ENCODE measurements at places on chromosomes 5 and 9. TPM values are rescaled to one million over a fixed set of nuclear protein-coding genes. Genes with fewer than 3 reads are reported as not detected.
A peak's percentile ranks its signal among the peaks of the same experiment; 100 is the strongest.

GRCh38 chr5:158039911-158040347 lies 181.0 kb upstream of the CLINT1 start:
- DNase-seq: no peak

- DNase-seq: no peak
These were observed 75.8 kb downstream of the POU5F2 start for GRCh38 chr5:93665648-93666047.

GRCh38 chr9:14222149-14222835 lies 91.6 kb downstream of the NFIB start:
- no peak for DNase-seq

Gene GABRA1
- total RNA-seq: not detected

GRCh38 chr9:86122311-86122710 lies 23.0 kb upstream of the GOLM1 start:
- peak; percentile 7 for DNase-seq

GRCh38 chr5:178208540-178209227 lies 4.4 kb downstream of the HNRNPAB start:
- no peak for DNase-seq

GRCh38 chr9:115002371-115003120 lies 72.2 kb upstream of the TNFSF8 start:
- DNase-seq: peak; percentile 77

DNA sequence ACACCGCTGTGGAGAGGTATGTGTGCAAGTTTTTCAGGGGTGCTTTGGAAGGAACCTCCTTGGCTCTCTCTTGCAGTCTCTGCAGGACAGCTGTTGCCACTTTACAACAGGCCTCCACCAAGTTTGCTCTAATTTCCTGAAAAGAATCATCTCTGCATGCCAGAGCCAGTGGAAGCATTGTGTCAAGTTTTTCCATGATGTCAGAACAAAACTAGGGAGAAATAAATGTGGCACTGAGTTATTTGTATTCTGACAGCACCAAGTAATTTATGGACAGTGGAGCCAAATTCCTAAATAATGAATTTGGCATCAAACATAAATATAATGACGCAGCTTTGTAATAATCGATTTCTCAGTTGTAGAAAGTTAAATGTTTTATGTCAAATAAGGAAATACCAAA lies 146.9 kb downstream of the KIAA0825 start:
- DNase-seq: no peak

Gene SPARC
- 2,339 TPM for total RNA-seq

- no peak for DNase-seq
These were observed 191.1 kb upstream of the GAS1 start for GRCh38 chr9:87138128-87139040.

DNA sequence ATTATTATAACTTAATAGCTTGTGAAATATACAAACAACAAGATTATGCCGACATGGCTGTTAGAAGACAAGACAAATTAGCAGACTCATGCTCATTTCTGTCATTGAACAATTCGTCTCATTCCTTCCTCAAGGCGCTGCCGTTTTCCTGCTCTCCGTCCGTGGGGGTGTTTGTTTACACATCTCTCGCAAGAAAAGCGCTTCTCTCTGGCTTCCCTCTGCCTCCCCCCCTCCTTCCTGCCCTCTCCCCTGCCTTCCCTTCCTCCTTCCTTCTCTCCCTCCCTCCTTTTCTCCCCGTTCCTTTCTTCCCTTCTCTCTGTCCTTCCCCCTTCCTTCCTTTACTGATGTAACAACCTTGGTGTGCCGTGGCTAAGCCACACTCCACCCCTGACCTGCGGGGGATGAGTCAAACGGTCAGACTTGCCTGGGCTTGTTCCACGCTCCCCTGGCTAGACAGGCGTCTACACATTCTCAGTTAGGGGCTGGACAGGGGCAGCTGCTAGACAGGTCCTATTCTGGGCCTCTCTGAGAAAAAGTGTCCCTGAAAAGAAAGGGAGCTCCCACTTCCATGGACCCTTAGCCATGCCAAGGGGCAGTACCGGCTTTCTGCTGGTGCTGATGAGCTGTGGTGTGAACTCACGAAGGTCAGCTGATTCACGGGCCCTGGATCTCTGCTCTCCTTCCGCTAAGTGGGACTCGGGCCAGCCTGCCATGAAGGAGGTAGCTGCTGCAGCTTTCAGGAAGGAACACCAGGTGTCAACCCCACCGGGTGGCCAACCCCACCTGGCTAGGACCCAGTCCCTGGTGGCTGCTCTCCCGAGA lies 32.0 kb upstream of the SPTLC1 start:
- peak; percentile 80 for DNase-seq

- DNase-seq: no peak
These were observed 119.6 kb upstream of the TLX3 start for GRCh38 chr5:171189442-171189841.

Gene PRDM9
- total RNA-seq: not detected

GRCh38 chr9:129416821-129417539 lies 203.9 kb downstream of the C9orf50 start:
- no peak for DNase-seq

Gene BRD8
- 48.4 TPM for total RNA-seq

GRCh38 chr9:120110520-120110919 lies 469.4 kb downstream of the CDK5RAP2 start:
- no peak for DNase-seq

DNA sequence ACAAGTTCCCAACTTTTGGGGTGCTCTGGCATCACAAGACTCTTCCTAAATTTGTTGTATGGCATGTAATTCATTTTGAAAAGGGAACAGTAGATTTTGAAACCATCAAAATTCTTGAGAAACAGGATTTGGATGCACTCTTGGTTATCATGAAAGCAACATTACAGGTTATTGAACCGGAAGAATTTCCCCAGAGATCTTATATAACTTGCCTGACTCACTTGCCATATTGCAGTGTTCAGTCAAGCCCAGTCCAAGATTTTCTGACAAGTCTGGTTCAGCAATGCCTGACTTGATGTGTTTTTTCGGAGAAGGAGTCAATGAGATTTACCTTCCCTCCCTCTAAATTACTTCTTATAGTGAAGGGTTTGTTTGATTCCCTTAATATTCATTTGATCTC lies 32.0 kb downstream of the SMIM15 start:
- DNase-seq: no peak

- no peak for DNase-seq
These were observed 70.0 kb downstream of the SHB start for GRCh38 chr9:37998881-37999587.

GRCh38 chr9:68747043-68747533 lies 42.0 kb downstream of the PIP5K1B start:
- peak; percentile 21 for DNase-seq

- no peak for DNase-seq
These were observed 8.9 kb upstream of the RAB14 start for GRCh38 chr9:121210536-121210935.

Gene CCNH
- 105 TPM for total RNA-seq

- DNase-seq: peak; percentile 67
These were observed 30.2 kb downstream of the SNX18 start for GRCh38 chr5:54547711-54548250.

GRCh38 chr5:101393795-101394450 lies 490.8 kb upstream of the ST8SIA4 start:
- no peak for DNase-seq

GRCh38 chr9:105681313-105681712 lies 13.0 kb upstream of the TMEM38B start:
- no peak for DNase-seq

DNA sequence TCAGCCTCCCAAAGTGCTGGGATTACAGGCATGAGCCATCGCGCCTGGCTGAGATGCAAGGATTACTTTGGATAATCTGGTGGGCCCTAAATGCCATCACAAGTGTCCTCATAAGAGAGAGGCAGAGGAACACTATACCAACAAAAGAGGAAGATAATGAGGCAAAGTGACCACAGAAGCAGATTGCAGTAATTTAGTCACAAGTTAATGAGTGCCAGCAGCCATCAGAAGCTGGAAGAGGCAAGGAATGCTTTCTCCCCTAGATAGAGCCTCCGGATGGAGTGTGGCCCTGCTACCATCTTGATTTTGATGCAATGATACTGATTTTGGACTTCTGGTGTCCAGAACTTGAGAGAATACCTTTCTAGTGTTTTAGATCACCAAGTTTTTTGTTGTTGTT lies 122.3 kb downstream of the SPATA31D1 start:
- DNase-seq: no peak

GRCh38 chr5:9721161-9721560 lies 91.0 kb upstream of the TAS2R1 start:
- DNase-seq: no peak

- DNase-seq: no peak
These were observed 5.8 kb downstream of the FPGS start for GRCh38 chr9:127808347-127809001.

DNA sequence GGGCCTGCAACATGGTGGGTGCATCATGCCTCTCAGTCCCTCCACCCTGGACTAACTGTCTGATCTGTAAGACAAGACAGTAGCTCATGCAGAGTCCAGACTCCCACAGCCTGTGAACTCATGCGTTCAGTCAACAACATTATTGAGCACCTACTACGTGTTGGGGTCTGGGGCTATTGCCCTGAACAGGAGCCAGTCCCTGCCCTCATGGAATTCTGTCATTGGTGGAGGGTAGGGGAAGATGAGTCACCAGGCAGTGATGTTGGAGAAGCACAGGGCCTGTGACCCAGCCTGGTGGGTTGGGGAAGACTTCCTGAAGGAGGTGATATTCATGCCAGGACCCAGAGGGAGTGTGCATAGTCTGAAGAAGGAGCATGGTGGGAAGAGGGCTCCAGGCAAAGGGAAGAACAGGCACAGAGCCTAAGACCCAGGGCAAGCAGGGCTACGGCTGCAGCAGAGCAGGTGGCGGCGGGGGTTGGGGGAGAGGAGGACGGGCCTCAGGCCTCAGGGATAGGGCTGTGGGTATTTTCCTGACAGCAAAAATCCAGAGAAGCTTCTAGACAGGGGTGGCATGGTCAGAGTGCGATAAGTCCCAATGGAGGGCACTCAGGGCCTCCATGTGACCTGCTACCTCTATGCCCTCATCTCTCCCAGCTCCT lies 26.7 kb upstream of the PSD2 start:
- DNase-seq: no peak

GRCh38 chr5:159010661-159011442 lies 88.9 kb downstream of the EBF1 start:
- no peak for DNase-seq

DNA sequence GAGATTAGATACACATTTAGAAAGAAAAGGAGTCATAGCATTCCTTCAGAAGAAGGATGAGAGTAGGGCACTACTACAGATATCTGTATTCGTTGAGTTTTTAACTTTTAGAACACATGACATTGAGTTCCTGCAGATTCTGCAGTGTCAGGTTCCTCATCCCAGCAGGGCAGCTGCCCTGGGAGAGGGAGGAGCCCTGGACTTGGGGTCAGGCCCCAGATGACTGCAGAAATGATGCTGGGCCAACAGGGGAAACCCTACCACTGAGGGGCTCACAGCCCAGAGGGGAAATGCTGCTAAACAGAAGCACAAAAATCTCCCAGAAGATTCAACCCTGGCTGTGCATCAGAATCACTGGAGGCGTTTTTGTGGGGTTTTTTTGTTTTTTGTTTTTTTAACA lies 68.9 kb upstream of the TAF1L start:
- no peak for DNase-seq

DNA sequence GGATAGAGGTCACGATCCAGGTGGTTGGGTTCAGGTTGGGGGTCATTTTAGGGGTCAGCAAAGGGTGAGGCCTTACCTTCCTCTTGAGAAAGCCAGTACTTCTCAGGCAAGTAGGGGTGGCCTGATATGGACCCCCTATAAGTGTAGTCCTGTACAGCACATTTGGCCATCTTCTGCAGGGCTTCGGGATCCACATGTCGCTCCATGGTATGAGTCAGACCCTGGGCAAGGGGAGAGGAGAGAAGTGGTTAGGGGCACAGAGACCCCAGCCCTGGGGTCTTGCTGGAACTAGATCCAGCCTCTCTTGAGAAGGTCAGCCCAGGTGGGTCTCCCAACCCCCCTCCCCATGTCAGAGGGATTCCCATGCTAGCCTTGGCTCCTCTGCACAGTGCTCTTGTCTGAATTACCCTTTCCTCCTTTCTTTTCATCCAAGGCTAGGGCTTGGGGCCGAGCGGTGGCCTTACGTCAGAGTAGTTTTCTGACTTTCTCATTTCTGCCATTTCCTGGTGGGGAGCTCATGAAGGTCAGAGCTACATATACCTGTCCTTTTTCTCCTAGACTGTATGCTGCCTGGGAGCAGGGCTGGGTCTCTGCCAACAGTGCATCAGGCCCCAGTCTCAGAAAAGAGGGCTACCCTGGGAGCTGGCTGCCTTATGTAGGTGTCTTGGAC lies 9.0 kb upstream of the MYORG start:
- DNase-seq: no peak

GRCh38 chr5:138910546-138911185 lies 35.5 kb upstream of the LRRTM2 start:
- peak; percentile 15 for DNase-seq

Gene TTF1
- 10.8 TPM for total RNA-seq

Gene PRRX2
- not detected for total RNA-seq

DNA sequence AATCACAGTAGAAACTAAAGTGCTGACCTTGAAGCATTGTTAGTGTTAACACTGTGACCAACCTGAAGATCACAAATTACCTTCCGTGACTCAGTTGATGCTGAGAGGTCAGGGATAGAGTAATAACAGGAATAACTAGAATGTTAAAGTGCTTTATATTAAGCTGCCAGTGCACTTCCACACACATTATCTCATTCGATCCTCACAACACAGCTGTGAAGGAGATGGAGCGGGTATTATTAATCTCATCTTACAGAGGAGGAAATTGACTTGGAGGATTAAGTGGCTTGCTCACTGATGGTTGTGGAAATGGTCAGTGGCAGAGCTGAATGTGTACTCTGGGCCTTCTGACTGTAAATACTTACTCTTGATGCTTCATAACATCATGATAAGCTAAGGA lies 252.5 kb upstream of the DMRT1 start:
- DNase-seq: no peak

DNA sequence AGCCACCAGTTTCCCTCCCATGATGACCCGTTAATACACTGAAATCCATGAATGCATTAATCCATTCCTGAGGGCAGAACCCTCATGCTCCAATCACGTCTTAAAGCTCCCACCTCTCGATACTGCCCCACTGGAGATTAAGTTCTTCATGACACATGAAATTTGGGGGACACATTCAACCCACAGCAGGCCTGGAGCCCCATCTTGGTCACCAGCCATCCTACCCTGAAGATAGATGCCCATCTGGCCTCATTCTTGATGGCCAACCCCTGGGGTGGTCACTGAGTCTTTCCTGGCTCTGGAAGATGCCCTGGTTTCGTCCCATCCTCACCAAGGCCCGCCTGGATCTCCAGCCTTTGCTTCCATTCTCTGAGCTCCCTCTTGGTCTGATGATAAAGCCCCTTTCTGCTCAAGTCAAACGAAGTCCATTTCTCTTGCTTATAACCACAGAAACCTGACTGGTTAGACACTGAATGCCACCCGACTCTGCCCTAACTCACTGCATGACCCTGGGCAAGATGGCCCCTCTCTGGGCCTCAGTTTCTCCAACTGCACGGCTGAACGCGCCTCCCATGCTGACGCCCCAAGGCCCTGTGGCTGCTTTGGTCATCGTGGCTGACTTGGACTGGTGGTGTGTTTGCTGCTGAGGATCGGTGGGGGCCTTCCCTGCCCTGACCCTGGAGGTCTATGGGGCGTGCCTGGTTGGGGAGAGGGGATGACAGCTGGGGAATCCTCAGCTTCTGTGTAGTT lies 138.4 kb upstream of the IER5L start:
- no peak for DNase-seq

Gene CCDC152
- total RNA-seq: 0.60 TPM

Gene ISL1
- total RNA-seq: not detected

Gene CORO2A
- total RNA-seq: 1.3 TPM

- no peak for DNase-seq
These were observed 1203.4 kb upstream of the DMAC1 start for GRCh38 chr9:9002826-9003583.

Data from RPMI7951 (cell line).